Upper lobe of right lung (tissue), 1 donor: ENCODE measurements at places on chromosomes 5 and 9. TPM values are rescaled to one million over a fixed set of nuclear protein-coding genes. Genes with fewer than 3 reads are reported as not detected.
A peak's percentile ranks its signal among the peaks of the same experiment; 100 is the strongest.

The GPX3 gene
- 1,259 TPM for total RNA-seq

The CFAP90 gene
- total RNA-seq: 0.93 TPM

The LRRC19 gene
- 0.64 TPM for total RNA-seq

The PCDHGB4 gene
- 4.2 TPM for total RNA-seq

The LHFPL2 gene
- total RNA-seq: 41.0 TPM

The C5orf22 gene
- total RNA-seq: 24.1 TPM

The PDZD2 gene
- 70.9 TPM for total RNA-seq

The DAB2IP gene
- total RNA-seq: 81.6 TPM

The DMRT3 gene
- not detected for total RNA-seq

The NEURL1B gene
- 25.0 TPM for total RNA-seq

The DDX4 gene
- not detected for total RNA-seq

The PCDHB5 gene
- 2.3 TPM for total RNA-seq

The PAEP gene
- not detected for total RNA-seq

The SOWAHA gene
- total RNA-seq: not detected

The MTREX gene
- 67.6 TPM for total RNA-seq

The NPR2 gene
- 21.7 TPM for total RNA-seq

The CLK4 gene
- 35.4 TPM for total RNA-seq

- peaks cover 5% of the 10 kb centered on the region for H3K4me1 ChIP-seq
- H3K27ac ChIP-seq: no peak overlapping the region
- no peak overlapping the region for H3K4me3 ChIP-seq
- H3K27me3 ChIP-seq: no peaks in the 10 kb centered on the region
- no peaks in the 10 kb centered on the region for H3K36me3 ChIP-seq
These were observed 176.7 kb downstream of the FANCC start for GRCh38 chr9:95140821-95141220.

GRCh38 chr9:93173365-93174051 is 10.4 kb upstream of the WNK2 start:
- no peak for DNase-seq
- H3K27me3 ChIP-seq: no peaks in the 10 kb centered on the region

GRCh38 chr5:93577854-93578812 is 2.9 kb downstream of the NR2F1-AS1 start:
- H3K27me3 ChIP-seq: peaks cover 62% of the 10 kb centered on the region
- peak overlapping the region; percentile 65 for H3K4me3 ChIP-seq
- no peaks in the 10 kb centered on the region for H3K36me3 ChIP-seq

GRCh38 chr9:132451276-132451675 is 41.3 kb downstream of the CFAP77 start:
- H3K4me3 ChIP-seq: no peak overlapping the region
- H3K27me3 ChIP-seq: peaks cover 12% of the 10 kb centered on the region
- no peak for DNase-seq
- H3K4me1 ChIP-seq: no peaks in the 10 kb centered on the region
- no peaks in the 10 kb centered on the region for H3K36me3 ChIP-seq

GRCh38 chr5:54234304-54234933 is 76.0 kb downstream of the ARL15 start:
- no peaks in the 10 kb centered on the region for H3K27me3 ChIP-seq
- no peak overlapping the region for H3K27ac ChIP-seq
- H3K4me3 ChIP-seq: no peak overlapping the region
- peaks cover 3% of the 10 kb centered on the region for H3K4me1 ChIP-seq
- H3K36me3 ChIP-seq: no peaks in the 10 kb centered on the region
- DNase-seq: no peak

DNA sequence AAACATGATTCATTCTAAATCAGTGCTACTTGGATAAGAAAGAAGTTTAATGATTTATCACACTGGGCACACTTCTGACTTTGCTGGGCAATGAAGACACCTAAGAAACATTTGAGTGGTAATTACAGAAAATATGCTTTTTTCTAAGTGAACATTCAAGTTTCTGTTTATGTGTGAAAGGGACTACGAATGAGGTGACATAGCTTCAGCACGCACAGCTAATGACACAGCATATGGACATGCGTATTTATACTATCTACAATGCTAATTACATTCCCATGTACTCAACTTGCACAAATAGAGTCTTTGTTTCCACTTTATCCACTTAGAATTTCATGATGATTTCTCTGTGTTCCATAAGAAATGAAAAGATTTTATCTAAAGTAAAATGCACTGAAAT is 40.6 kb downstream of the FREM1 start:
- no peaks in the 10 kb centered on the region for H3K27me3 ChIP-seq
- DNase-seq: no peak
- H3K27ac ChIP-seq: no peak overlapping the region
- no peak overlapping the region for H3K4me3 ChIP-seq
- H3K36me3 ChIP-seq: no peaks in the 10 kb centered on the region

DNA sequence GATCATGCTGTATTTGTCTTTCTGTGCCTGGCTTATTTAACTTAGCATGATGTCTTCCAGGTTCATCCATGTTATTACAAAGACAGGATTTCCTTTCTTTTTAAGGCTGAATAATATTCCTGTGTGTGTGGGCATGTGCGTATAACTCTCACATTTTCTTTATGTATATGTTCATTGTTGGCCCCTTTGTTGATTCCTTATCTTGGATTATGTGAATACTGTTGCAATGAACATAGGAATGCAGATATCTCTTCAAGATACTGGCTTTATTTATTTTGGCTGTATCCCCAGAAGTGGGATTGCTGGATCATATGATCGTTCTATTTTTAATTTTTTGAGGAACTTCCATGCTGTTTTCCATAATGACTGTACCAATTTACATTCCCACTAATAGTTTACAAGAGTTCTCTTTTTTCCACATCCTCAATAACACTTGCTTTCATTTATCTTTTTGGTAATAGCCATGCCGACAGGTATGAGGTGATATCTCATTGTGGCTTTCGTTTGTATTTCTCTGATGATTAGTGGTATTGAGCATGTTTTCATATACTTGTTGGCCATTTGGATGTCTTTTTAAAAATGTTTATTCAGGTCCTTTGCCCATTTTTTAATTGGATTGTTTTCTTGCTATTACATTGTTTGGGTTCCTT is 38.0 kb downstream of the CREBRF start:
- H3K27ac ChIP-seq: no peak overlapping the region
- peaks cover 27% of the 10 kb centered on the region for H3K4me1 ChIP-seq
- DNase-seq: no peak
- peaks cover 19% of the 10 kb centered on the region for H3K36me3 ChIP-seq
- H3K27me3 ChIP-seq: no peaks in the 10 kb centered on the region

DNA sequence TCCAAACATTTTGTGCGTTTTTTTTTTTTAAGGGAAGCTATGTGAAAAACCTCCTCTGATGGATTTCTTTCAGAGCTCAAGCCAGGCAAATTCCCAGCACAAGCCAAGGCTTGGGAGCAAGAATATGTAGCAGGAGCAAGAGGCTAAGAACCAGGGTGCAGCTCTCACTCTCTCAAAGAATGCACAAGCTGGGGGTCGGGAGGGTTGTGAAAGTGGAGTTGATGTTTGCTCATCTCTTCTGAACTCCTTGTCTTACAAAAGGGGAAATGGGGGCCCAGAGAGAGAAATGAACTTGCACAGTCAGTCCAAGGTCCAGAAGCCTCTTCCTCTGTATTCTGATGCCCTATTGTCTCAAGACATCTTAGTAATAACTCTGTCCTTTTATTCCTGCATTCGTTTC is 7.7 kb upstream of the TRAF1 start:
- peaks cover 71% of the 10 kb centered on the region for H3K4me1 ChIP-seq
- H3K36me3 ChIP-seq: no peaks in the 10 kb centered on the region
- no peak for DNase-seq

DNA sequence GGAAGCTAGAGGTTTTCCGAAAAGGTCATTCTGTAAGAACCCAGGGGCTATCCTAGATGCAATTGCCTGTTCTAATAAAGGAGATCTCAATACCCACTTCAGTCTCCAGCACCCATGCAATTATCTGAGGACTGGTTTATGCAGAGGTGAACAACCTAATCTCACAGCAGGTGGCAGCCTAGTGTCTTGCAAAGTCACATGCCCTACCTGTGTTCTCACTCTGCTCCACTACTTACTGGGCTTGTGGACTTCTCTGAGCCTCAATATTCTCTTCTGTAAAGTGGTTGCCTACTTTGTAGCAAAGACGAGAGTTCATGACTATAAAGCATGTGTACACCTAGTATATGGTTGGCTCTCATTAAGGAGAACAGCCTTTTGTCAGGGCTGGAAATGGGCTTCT is 21.0 kb upstream of the ALDH1B1 start:
- H3K27me3 ChIP-seq: no peaks in the 10 kb centered on the region
- no peaks in the 10 kb centered on the region for H3K4me1 ChIP-seq
- no peak overlapping the region for H3K4me3 ChIP-seq
- H3K27ac ChIP-seq: no peak overlapping the region

DNA sequence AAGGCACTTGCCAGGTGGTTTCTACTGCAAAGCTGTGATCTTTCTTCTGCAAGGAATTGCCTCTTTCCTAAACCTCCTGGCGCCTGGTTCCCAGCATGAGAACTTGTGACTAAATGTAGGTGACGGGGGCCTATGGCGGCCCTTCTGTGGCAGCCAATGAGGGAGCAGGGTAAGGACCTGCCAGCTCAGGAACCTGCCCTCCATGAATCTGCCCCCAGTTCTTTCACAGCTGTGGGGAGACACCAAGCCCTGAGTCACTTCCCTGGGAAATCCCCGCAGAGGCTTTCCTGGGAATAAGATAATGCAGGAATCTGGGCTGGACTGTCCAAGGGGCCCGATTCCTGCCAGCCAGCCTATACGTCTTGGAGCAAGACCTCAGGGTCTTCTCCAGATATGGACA is 56.7 kb upstream of the CTNNA1 start:
- no peak overlapping the region for H3K27ac ChIP-seq
- H3K4me1 ChIP-seq: no peaks in the 10 kb centered on the region
- H3K4me3 ChIP-seq: no peak overlapping the region
- no peaks in the 10 kb centered on the region for H3K36me3 ChIP-seq
- H3K27me3 ChIP-seq: no peaks in the 10 kb centered on the region

DNA sequence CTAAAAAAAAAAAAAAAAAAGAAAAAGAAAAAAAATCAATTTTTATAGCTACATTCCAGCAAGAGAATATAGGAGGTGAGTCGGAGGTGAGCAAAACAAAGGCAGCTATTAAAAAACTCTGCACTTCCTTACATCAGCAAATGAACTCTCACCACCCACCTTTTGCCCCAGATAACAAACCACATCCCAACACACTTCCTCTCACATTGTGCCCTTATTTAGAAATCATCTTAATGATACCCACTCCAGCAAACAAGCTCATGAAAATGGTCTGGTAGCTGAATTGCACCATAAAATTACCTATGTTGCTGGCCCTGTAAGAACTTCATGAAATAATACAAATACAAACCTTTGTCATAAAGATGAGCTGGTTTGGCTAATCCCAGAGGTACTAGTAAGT is 82.9 kb downstream of the CEMIP2 start:
- H3K27me3 ChIP-seq: no peaks in the 10 kb centered on the region
- peaks cover 57% of the 10 kb centered on the region for H3K36me3 ChIP-seq
- no peak overlapping the region for H3K4me3 ChIP-seq
- H3K27ac ChIP-seq: no peak overlapping the region
- peaks cover 26% of the 10 kb centered on the region for H3K4me1 ChIP-seq

GRCh38 chr5:95861221-95861863 is 38.8 kb upstream of the GLRX start:
- DNase-seq: peak; percentile 70
- no peaks in the 10 kb centered on the region for H3K27me3 ChIP-seq
- no peaks in the 10 kb centered on the region for H3K36me3 ChIP-seq
- H3K27ac ChIP-seq: peak overlapping the region; percentile 76
- no peak overlapping the region for H3K4me3 ChIP-seq

GRCh38 chr5:31886206-31886605 is 247.3 kb downstream of the PDZD2 start:
- DNase-seq: no peak
- peak overlapping the region; percentile 60 for H3K27ac ChIP-seq

GRCh38 chr9:130642926-130643325 is 21.5 kb upstream of the PRDM12 start:
- no peak for DNase-seq
- H3K27ac ChIP-seq: no peak overlapping the region
- H3K4me1 ChIP-seq: no peaks in the 10 kb centered on the region
- H3K27me3 ChIP-seq: no peaks in the 10 kb centered on the region
- peaks cover 6% of the 10 kb centered on the region for H3K36me3 ChIP-seq
- H3K4me3 ChIP-seq: no peak overlapping the region

DNA sequence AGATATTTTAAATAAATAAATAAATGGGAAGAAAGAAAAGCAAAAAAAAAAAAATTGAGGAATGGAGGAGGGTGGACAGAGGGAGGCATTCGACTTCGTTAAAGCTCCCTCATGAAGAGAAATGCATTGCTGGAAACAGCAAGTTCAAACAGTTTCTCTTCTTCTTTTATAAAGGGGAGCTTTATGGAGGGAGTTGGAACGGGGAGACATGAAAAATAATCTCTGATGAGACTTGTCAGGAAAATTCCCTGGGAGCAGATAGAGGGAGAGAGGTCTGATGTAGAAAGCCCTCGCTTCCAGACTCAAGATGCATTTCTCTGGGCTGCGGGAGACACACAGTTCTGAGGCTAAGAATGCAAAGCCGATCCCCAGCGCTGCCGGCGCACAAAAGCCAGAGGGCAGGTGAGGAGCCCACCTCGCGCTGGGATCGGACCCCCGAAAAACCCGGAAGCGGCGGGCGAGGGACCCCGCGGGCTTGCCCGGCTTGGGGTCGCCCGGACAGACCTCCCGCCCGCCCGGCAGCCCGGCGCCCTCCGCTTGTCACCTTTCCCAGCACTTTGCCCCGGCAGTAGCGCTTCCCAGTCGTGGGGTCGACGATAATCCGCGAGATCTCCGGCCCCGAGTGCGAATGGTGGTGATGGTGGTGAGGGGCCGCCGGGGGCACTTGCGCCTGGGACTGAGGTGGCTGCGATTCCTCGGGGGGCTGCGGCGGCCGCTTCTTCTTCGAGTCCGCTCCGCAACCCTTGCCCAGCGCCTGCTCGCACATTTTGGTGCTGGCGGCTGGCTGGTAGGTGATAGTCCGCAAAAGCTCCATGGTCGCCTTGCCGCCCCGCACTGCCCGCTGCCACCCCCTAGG is 512 bp downstream of the PLK2 start:
- peaks cover 5% of the 10 kb centered on the region for H3K4me1 ChIP-seq
- no peaks in the 10 kb centered on the region for H3K27me3 ChIP-seq
- H3K36me3 ChIP-seq: peaks cover 35% of the 10 kb centered on the region
- peak overlapping the region; percentile 80 for H3K4me3 ChIP-seq
- peak overlapping the region; percentile 96 for H3K27ac ChIP-seq

- H3K27me3 ChIP-seq: no peaks in the 10 kb centered on the region
- no peaks in the 10 kb centered on the region for H3K4me1 ChIP-seq
- no peak overlapping the region for H3K4me3 ChIP-seq
- H3K36me3 ChIP-seq: no peaks in the 10 kb centered on the region
- DNase-seq: no peak
These were observed 6.3 kb downstream of the NOXA1 start for GRCh38 chr9:137429546-137429890.

GRCh38 chr9:137311986-137312851 is 10.1 kb upstream of the NRARP start:
- peaks cover 17% of the 10 kb centered on the region for H3K27me3 ChIP-seq
- no peak overlapping the region for H3K4me3 ChIP-seq
- H3K27ac ChIP-seq: no peak overlapping the region
- no peaks in the 10 kb centered on the region for H3K36me3 ChIP-seq
- peak; percentile 53 for DNase-seq

- H3K4me3 ChIP-seq: no peak overlapping the region
- H3K4me1 ChIP-seq: no peaks in the 10 kb centered on the region
- DNase-seq: no peak
- no peak overlapping the region for H3K27ac ChIP-seq
- H3K36me3 ChIP-seq: no peaks in the 10 kb centered on the region
- no peaks in the 10 kb centered on the region for H3K27me3 ChIP-seq
These were observed 117.4 kb downstream of the SSBP2 start for GRCh38 chr5:81633471-81633870.
